ENCODE measurements at places on chromosomes 2 and 18.
A peak's percentile ranks its signal among the peaks of the same experiment; 100 is the strongest.

GRCh38 chr2:171522052-171522787 is at the start of gene CYBRD1:
Gene CYBRD1 (plus strand): TSS chr2:171522474. CDS start chr2:171522546, 72 bp downstream.
- DNase-seq, result peak; percentile 92

DNA sequence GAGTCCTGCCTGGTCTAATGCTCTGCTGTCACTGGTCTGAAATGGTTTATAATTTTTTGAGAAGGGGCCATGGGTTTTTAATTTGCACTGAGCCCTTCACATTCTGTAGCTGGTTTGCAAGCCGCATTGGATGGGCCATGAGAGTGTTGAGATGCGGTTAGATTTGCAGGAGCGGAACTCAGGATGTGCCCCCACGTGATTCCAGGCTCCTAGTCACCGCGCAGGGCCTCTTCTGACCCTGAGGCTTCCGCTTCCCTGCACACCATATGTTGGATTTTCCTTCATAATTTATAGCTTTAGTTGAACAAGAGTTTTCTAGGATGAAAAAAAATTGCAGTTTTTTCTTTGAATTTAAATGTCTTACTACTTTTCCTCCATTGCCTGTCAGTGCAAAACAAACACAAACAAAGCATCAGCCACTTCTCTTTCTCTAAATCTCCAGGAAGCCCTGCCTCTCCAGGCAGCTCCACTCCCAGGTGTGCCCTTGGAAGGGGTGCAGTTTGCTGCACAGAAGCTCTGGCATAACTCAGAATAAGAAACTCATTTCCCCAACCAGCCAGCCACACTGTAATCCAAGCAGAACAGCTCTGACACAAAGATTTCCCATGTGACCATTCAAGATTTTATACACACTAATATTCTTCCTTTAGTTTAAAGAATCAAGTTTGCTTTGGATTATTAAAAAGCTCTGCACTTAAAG is 18.4 kb upstream of the TPO start:
- DNase-seq, result no peak

DNA sequence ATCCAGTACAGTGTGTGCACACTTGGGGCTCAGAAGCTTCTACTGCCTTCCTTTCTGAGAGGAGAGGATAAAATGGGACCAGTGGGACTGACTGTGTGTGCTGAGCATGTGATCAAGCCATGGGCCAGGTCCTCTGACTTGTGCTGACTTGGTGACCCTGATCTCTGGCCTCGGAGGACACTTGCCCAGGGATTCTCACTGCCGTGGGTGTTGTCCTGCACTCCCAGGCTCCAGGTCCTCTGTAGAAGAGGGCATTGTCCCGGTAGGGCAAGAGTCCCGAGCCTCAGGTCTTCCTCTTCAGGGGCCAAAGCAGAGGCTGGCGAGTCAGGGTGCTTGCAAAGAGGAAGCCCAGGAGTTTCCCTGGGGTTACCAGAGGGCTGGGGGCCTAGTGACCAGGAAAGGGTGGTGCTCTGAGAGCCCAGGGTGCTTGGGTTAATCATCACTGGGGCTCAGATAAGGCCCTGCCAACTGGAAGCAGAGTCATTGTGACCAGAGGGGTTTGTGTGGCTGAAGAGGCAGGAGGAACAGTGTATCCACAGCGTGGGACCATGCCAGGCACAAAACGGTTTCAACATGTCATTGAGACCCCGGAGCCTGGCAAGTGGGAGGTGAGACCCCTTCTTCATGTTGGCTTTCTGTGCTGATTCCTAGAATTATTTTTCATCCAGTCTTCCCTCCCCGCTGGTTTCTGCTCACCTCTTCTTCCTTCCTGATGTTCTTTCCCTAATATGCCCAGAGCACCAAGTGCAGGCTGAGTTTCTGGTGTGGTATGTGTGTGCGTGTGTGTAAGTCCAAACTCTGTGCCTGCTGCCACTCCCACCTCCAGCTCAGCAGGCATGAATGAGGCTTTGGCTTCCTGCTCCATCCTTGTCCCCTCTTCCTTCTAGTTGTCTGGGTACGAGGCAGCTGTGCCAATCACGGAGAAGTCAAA is at the start of gene GCKR:
Gene GCKR (plus strand): TSS at position 483 of the 931 bp plus-strand sequence. CDS start 66 bp downstream, at position 549.
- DNase-seq, result peak; percentile 27

GRCh38 chr2:219027511-219028055 is 13.7 kb downstream of the CFAP65 start:
- DNase-seq, result no peak

DNA sequence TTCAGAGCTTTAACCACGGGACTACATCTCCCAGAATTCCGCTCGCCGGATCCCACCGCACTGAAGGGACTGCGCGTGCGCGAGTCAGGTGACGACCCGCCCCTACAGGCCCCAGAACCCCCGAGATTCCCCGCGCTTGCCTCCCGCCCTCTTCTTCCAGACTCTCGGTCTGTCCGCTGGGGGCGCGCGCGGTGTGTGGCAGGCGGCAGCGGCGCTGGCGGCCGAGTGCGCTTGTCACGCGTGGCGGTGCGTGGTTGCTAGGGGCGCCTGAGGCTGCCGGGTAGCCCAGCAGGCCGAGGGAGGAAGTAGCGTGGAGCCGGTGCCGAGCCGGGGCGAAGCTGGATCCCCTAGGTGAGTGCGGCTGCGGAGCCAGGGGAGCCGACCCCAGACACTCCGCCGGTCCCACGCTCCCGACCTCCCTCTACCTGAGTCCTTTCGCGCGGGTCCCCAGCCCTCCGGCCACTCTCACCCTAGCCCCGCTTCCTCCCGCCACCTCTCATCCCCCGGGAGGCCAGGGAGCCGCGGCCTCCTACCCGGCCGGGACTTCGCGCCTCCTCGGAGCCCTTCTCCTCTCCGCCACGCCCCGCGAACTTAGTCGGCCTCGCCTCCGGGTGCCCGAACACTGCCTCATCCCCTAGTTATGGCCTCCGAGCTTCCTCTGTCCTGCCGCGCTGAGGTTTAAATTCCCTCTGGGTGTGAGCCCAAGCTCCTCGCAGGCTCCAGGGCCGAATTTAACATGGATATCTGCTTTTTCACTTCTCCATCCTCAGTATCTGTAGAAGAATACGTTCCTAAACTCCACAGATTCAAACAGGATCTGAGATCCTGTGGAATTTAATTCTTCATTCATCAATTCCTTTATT is at the start of gene TTLL4:
Gene TTLL4 (plus strand): TSS at position 149 of the 863 bp plus-strand sequence. CDS start 26,842 bp downstream, outside the sequence.
- DNase-seq, result peak; percentile 98

DNA sequence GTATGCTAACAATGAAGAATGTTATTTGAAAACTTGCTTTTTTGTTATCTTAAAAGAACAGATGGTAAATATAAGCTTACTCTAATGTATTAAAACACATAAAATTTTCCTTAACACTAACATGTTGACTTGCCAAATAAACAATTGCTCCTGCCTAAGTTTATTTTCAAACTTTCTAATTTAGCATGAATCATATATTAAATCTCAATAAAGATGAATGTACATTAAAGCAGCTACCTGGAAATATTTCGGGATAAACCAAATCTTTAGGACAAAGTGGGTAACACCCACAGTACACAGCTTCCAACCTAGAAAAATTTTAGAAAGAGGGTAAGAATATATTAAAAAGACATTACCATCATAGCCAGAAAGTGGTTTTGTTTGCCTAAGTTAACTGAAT is 567.4 kb downstream of the ZEB2 start:
- DNase-seq, result no peak

- no peak for DNase-seq
Observed at GRCh38 chr18:7307526-7307925, 76.6 kb downstream of the LRRC30 start.

DNA sequence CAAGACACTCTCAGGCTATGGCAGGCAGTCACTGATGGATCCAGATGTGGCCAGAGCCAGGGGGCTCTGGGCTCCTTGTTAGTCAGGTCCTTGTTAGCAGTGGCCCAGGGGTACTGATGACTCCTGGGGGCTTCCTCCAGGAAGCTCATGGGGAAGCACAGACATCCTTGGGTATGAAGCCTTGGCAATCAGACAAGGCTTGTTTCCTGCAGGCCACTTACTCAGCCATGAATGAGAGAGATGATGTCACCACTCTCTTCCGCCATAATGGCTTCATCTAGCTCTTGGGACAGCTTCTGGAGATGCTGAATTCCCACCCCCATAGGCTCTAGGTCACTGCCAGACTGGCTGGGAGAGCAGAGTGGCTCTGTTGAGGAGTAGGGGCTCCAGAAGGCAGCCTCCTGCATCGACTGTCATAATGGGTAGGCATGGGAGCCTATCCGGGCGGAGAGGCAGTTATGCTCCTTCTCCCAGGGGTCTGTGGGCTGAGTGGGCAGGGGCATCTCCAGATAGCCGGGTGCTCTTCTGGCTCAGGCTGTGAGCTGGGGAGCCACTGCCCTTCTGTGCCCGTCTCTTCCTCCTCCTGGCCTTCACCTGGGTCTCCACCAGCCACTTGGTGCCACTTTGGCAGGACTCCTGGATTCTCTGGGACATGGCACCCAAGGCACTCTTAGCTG is 40.2 kb upstream of the BMPR2 start:
- DNase-seq, result no peak

DNA sequence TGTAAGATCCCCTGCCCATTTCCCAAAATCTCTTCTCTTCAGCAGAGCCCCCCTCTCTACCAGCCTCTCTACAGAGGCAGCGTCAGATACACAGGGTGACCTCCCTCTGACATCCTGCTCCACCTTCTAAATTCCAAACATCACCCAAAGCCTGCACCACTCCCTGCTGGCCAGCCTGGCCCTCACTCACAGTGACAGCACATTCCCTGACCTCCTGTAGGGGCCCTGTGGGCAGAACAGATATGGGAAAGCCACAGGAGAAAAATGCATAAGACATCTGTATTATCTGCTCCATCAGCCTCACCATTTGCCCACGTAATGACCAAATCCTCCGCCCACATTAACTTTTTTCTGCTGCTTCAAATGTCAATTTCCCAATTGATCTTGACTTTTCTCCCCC is 40.6 kb downstream of the TRABD2A start:
- peak; percentile 13 for DNase-seq

DNA sequence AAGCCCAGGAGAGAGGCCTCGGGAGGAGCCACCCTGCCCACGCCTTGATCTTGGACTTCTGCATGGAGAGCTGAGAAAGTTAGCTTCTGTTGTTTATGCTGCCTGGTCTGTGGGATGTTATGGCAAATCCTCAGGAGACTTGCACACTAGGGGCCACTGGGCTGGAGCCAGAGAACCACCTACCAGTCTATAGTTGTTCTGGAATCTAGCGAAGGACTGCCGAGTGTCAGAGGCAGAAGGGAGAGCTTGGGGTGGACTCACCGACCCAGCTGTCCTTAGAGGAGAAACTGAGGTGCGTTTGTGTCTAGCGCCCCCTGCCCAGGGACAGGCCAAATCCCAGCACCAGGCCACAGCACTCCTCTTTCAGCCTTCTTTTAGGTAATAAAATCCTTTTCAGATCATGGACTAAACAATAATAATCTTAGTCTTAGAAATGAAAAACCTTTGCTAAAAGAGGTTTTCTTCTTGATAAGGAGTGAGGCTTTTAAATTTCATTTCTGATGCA is 398.7 kb upstream of the SALL3 start:
- DNase-seq, result no peak

- DNase-seq, result no peak
Observed at GRCh38 chr2:75523313-75524275, 37.1 kb downstream of the EVA1A start.

DNA sequence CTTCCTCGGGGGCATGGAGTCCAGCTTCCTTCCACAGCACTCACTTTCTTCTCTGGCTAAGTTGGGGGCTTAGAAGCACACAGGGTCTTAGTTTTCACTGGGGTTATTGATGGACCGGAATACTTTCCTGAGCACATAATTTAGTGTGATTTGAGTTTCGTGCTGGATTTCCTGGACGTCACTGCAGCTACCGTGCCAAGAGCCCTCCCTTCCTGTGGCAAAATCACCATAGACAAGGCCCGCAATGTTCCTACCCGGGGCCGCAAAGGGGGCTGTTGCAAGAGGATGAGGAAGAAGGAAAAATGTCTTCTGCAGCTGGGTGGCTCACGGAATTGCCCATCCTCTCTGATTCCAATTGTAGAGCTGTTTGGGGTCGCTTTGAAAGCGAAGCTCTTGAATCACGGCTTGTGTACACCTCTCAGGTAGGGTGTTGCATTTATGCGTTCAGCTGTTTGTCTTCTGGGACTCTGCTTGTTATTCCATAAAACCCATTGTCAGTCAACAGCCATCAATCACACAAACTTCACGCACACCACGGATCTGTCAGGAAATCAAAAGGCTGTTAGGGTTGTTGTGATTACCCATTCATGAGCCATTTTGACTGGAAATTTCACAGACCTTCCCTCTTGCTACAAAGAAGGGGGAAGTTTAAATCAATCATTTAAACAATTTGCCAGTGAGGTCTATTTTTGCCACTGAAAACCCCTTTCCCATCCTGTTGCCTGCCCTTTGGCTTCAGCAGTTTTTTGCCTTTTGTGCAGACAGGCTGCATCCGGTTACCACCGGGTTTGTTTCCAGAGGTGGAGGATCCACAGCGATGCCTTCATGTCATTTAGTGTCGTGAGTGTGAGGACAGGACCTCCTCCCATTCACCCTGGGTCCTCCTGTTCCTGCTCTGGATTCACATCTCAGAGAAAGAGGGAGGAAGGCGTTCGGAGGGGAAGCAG is 36.0 kb downstream of the SMIM21 start:
- no peak for DNase-seq

DNA sequence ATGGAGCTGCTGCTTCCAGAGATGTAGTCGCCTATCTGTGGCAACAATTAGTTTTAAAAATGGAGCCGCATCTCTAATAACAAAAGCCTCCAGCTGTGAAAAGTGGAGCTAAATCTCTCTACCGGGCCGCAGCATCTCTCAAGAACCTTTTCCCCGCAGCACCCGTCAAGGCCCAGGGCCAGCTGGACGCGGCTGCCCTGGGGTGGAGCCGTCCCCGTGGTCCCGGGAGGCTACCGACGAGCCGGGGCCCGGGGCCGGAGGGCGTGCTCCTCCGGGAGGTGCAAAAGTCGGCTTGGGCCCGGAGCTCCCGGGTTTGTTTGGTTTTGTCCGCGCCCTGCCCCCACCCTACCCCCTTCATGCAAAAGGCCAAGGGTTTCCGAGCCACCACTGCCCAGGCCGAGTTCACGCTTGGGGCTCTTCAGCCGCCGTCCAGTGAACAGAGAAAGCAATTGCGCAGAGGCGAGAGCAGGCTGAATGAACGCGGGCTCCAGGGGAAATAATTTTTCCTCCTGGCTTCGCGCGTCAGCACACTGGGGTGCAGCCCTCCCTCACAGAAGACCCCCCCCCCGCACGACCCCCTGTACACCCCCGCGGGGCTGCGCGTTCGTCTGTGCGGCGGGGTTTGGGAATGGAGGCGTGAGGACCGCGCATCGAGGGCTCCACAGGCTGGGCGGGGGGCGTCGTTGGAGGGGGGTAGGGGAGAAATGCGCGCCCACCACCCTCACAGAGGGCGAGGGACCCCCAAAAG is 557 bp upstream of the GREB1L start:
- no peak for DNase-seq

GRCh38 chr18:13241083-13241892 is 22.7 kb downstream of the LDLRAD4 start:
- DNase-seq, result no peak

- no peak for DNase-seq
Observed at GRCh38 chr2:219645631-219646527, 18.4 kb downstream of the SLC4A3 start.

GRCh38 chr18:58196164-58196563 is 152.1 kb downstream of the NEDD4L start:
- no peak for DNase-seq

DNA sequence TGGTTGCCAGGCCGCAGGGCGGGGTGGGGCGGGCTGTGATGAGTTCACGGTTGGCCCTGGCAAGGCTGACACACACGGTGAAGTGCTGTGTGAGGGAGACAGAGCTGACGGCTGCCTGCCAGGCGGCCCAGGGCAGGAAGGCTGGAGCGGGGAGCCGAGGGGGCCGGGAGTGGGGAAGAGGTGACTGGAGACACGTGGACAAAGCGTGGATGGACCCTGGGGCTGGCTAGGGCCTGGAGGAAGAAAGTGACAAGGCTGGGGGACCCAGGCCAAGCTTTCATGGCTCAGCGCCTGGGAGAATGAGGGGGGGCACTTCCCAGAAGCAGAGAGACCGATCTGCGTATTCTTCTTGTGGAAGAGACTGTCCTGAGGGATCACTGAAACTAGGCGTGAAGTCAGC is 123.2 kb downstream of the DYSF start:
- DNase-seq, result no peak

Data from K562 (cell line).